Neural progenitor cell (in vitro differentiated cells): ENCODE measurements at places on chromosomes 7 and 10. TPM values are rescaled to one million over a fixed set of nuclear protein-coding genes. Genes with fewer than 3 reads are reported as not detected.

POMZP3 gene
- total RNA-seq, result 0.37 and 1.2 TPM in 2 replicates

FAM25A gene
- total RNA-seq, result not detected in 2 replicates

- DNase-seq, result peak; percentile 11
Measured at GRCh38 chr10:63866747-63867140, 345.5 kb downstream of the REEP3 start.

- DNase-seq, result no peak
Measured at GRCh38 chr10:128578766-128579165, 452.5 kb upstream of the MKI67 start.

DNA sequence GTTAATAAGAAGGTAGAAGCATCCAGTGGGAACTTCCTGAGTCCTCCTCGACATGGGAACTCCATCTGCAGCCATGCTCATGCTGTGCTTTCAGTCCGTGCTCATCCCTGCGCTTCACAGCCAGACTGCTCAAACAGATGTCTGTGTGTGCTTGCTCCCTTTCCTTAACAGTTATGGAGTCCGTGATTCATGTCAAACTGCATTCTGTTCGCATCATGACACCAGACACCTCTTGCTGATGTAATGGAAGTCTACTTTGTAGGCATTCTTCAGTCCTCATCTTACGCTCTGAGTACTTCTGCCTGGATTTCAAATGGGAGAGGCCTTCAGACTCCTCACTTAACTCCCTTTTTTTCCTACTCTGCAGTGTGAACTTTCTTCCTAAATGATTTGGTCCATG lies 304.9 kb downstream of the SUGCT start:
- DNase-seq, result no peak

DNA sequence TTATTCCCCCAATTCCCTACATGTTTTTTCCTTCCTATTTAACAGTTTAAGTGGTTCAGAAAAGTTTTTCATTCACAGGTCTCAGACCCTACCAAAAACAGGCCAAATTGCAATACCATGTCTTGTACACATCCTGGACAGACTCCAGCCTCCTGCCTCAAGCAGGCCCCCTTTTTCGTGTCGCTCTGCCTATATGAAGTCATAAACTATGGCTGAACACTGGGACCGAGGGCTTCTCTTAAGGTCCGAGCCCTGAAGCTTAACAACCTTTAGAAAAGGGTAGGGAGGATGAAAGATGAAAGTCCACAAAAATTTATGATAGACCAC lies 1.4 kb downstream of the FBXW4 start:
- no peak for DNase-seq

DNA sequence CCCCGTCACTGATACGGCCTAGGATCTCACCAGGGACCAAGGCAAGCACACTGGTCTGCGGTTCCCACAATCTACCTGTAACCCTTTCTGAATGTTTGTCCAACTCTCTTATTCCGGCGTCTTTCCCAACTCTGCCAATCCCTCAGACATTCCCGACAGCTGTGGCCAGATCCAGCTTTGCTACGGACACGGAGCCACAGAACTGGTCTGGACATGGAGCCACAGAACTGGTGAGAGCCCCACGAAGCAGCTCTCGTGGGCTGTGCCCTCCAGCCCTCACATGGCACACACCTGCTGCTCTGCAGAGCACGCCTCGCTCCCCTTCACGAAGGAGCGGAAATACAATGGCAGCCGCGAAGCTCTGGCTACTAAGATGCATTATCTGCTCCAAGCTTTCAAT lies 376.8 kb downstream of the DNAJB6 start:
- DNase-seq, result no peak
